ENCODE measurements at places on chromosomes 6 and 20.

DNA sequence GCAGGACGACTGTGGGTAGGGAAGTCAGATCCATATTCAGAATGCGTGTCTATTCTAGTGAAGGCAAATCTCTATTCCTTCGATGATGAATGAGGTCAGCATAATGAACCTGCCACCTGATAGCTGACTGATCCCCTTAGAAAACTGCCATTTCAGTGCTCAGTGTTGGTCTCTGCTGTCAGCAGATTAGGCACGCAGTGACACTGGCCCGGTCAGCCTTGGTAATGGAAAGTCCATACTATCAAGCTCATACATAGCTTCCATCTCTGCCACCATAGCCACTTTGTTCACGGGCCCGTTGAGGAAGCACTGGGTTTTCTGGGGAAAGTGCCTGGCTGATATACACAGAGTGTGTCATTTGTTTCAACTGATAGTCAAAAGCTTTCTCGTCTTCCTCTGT lies 54.0 kb downstream of the C6orf52 start:
- DNase-seq, result no peak

GRCh38 chr6:28215425-28215824 lies 9.7 kb upstream of the ZSCAN9 start:
- DNase-seq, result no peak

DNA sequence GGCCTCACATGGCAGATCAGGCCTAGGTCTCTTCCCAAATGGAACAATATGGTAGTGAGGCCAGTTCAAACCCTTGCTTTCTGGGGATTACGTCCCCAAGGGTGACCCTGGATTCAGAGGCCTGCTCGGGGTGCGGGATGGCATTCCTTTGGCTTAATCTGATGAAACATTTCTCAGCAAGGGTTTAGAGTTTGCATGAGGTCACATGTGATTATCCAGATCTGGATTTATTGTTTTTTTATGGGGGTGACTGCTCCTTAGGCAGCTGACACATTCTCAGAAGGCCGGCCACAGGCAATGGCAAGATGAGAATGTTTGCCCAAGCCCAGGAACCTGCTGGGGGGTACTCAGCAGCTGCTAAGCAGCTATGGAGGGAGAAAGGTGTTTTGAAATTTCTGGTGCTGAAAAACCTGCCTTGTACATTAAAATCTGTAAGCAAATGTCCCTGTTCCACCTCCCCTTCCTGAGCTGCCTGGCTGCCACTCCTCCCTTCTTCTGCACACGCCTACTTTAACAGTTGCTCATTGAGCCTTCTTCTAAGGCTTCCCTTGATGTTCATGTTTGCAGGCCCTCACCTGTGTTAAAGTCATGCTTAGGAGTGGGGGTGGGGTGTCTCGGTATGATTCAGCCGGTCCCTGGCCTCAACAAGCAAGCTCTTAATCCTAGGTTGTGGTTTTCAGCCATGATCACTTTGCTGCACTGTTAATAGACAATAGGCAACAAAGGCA lies 37.9 kb upstream of the FUCA2 start:
- DNase-seq, result peak; percentile 20

GRCh38 chr6:41963371-41963770 lies 21.8 kb upstream of the CCND3 start:
- no peak for DNase-seq

- no peak for DNase-seq
Observed at GRCh38 chr20:59835057-59835447, 98.4 kb downstream of the SYCP2 start.

- no peak for DNase-seq
Observed at GRCh38 chr20:53693262-53693871, 99.7 kb upstream of the ZNF217 start.

DNA sequence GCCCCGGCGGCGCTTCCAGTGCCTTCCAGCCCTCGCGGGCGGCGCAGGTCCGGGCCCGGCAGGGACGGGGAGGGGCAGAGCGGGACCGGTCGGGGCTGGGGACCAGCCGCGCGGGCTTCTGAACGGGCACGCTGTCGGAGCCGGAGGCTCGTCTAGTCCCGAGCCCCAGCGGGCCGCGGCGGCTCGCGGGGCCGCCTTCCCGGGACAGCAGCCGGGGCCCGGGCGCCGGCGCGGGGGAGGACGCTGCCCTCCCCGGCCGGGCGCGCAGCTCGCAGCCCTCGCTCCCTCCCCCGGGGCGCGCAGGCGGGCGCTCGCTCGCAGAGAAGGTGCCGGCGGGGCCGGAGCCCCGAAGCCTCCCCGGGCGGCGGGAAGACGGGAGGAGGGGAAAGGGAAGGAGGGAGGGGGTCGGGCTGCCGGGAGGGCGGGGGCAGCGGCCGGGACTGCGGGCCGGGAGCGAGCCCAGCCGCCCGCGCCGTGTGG lies 696 bp upstream of the SIRPA start:
- DNase-seq, result peak; percentile 16

DNA sequence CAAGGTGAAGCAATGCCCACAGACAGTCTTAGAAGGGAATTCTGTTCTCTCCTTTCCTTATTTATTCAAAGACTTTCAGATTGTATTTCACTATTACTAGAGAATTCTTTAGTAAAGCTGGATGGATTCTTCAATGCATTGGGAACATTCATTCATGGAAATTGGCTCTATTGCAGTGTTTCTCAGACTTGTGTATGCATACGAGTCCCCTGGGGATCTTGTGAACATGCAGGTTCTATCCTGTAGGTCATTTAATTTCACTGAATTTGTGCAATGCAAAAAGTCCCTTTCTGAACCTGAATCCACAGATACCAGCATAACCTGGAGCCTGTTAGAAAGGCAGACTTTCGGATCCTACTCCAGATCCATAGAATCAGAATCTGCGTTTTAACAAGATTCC lies 160.9 kb upstream of the AHI1 start:
- no peak for DNase-seq

DNA sequence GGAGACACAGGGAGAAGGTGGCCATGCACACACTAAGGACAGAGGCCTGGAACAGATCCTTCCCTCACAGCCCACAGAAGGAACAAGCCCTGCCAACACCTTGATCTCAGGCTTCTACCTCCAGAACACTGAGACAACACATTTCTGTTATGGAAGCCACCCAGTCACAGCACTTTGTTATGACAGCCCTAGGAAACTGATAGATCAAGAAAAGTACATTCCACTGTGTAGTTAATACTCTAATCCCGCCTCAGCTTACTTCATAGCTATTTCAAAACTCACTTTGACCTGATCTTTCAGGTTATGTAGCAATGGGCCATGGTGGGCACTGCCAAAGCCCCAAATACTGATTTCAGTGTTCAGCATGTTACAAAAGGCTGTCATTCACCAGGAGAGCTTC lies 66.8 kb downstream of the CD24 start:
- DNase-seq, result no peak

GRCh38 chr6:100335991-100336390 lies 128.7 kb downstream of the SIM1 start:
- DNase-seq, result no peak
